ENCODE measurements at places on chromosomes 12 and 14.

DNA sequence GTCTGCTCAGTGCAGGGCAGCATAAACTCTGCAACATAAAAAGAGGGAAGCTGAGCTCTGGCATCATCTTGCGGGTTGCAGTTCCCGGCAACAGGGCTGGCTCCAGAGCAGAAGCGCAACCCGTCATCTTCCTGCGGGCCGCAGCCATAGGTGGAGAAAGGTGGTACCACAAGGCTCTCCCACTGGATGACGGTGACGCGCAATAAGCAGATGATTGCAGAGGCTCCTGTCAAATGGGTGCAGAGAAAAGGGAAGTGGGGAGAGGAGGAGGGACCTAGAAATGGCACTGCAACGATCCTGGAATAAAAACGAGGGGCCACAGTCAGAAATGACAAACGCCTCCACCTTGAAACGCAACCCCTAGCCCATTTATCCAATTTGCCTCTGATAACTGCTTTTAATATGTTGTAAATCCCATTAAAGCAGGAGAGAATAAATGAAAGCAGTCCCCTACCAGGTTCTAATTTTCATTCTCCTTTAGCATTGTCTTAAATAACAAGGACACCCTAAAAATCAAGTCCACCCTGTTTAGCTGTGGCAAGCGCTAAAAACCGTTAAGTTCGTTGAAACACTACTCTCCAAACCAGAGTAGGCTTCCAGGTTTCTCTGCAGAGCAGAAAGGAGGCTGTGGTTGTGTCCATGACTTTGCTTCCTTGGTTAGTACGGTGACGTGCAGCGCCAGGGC is 30.9 kb upstream of the TUBA1C start:
- DNase-seq = no peak

DNA sequence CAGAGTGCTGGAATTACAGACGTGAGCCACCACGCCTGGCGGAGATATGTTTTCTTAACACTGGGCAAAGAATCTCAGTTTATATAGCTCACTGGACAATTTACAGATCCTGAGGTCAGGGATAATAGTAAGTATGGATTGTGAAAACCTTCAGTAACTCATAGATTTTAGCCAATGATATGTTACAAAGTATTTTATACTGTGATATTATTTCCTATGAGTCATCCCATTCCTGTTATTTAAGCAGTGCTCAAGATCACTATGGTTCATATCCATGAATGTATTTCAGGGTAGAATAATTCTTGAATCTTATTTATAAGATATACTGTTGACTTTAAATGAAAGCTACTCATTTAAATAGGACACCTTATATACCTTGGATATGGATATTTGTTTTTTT is 107.2 kb downstream of the RAD51B start:
- DNase-seq = no peak

- no peak for DNase-seq
Measured at GRCh38 chr12:99453836-99454538, 193.6 kb upstream of the GARIN6 start.

- DNase-seq = no peak
Measured at GRCh38 chr14:73802431-73803188, 49.0 kb upstream of the PTGR2 start.
